HTR-8/SVneo (cell line): ENCODE measurements at places on chromosomes 11 and 22.

DNA sequence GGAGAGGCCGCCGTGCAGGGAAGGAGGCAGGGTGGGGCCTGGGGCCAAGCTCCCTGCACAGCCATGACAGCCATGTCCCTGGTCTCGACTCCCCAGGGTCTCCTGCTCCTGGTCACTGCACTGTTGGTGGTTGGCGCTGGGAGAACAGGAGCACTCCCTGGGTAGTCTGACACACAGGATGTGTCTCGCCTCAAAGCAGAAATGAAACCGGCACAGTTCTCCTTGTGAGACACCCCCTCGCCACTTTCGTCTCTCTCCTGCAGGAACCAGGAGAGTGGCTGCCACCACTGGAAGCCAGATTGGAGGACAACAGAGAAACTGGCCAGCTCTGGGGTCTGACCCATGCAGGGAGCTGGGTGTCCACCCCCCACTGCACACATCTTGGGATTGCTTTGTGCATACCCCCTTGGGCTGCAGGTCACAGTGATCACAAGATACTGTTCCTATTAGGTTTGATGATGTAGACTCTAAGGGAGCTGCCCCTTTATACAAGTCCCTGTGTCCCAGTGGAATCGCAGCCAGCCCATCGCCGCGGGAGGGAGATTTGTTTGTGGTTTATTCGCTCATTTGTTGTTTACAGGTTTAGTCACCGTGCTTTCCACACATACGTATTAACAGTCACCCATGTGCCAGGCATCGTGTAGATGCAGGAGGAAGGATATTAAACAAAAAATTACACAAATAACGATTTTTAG is 27.0 kb upstream of the YWHAH start:
- no peak for DNase-seq

DNA sequence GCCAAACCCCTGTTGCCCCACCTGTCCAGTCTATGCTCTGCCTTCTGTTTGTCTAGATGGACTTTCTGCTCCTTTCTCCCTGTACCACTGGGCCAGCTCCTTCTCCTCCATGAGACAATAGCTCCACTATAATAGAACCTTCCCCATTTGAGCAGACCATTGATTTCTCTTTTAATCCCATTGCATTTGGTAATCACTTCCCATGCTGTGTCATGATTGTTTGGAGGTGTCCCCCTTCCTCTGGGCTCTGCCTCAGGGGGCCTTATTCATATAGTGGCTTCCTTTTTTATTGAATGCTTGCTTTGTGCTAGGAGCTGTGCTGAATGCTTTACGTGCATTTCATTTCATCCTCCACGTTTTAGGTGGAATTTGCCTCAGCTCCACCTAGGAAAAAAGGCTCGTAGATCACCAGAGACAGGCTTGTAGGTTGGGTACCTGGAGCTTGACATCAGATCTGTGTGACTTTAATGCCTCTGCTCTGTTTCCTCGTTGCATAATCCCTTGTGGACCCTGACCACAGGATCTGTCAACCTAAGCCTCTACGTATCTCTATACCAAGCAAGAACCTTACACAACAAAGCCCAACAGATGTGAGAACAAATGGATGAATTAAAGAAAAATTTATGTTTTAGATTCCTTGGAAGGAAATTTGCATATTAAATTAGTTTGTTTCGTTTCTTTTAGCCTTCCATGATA is 106.2 kb upstream of the RASSF10 start:
- no peak for DNase-seq

GRCh38 chr22:38758276-38758945 is 2.6 kb upstream of the SUN2 start:
- DNase-seq, result no peak

DNA sequence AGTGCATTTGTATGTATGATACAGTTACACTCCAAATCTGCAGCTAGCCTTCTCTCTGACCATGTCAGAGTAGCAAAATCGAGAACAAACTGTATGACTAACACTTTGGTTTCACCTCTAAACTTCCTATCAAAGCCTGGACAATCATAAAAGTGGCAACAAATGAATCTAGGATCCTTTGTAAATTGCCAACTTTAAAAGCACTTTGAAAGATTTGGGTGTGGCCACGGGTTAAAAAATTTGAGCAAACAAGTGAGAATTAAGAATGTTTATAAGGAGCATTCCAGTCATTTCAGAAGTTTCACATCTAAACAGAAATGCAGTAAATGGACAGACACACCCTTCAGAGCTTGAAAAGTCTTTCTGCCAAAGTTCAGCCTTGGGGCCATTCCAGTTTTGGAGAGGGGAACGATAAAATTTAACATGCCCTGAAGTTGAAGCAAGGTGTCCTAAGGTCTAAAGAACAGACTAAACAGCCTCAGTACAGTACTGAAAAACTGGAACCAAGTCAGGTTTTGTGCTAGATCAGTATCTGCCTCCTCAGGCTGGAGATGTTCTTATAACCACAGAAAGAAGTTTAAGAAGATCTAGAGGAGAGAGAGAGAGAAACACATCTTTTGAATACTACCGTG is 181.9 kb upstream of the BDNF start:
- no peak for DNase-seq

DNA sequence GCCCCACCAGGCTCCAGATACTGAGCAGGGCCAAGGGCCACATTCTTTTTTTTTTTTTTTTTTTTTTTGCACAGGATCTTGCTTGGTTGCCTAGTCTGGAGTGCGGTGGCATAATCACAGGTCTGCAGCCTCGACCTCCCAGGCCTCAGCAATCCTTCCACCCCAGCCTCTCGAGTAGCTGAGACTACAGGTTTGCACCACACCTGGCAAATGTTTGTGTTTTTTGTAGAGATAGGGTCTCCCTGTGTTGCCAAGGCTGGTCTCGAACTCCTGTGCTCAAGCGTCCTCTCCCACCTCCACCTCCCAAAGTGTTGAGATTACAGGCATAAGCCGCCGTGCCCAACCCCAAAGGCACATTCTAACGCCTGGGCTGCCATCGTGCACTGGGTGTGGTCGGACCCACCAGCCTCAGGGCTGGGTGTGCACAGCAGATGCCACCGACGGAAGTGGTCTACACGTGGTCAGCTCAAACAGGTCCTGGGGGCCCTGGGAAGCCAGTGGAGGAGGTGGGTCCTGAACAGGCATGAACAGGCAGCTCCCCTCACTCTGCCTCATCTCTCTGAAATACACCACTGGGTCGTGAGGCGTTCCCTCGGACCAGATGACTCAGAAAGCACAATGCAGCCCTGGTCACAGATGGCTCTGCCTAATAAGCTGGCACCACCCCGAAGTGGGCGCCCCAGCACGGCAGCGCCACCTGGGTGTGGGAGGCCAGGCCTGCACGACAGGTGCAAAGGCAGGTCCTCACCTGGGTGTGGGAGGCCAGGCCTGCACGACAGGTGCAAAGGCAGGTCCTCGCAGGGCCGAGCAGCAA is 5.1 kb upstream of the B4GALNT4 start:
- DNase-seq, result peak; percentile 67

GRCh38 chr22:50574383-50574755 is 3.9 kb downstream of the CPT1B start:
- no peak for DNase-seq

DNA sequence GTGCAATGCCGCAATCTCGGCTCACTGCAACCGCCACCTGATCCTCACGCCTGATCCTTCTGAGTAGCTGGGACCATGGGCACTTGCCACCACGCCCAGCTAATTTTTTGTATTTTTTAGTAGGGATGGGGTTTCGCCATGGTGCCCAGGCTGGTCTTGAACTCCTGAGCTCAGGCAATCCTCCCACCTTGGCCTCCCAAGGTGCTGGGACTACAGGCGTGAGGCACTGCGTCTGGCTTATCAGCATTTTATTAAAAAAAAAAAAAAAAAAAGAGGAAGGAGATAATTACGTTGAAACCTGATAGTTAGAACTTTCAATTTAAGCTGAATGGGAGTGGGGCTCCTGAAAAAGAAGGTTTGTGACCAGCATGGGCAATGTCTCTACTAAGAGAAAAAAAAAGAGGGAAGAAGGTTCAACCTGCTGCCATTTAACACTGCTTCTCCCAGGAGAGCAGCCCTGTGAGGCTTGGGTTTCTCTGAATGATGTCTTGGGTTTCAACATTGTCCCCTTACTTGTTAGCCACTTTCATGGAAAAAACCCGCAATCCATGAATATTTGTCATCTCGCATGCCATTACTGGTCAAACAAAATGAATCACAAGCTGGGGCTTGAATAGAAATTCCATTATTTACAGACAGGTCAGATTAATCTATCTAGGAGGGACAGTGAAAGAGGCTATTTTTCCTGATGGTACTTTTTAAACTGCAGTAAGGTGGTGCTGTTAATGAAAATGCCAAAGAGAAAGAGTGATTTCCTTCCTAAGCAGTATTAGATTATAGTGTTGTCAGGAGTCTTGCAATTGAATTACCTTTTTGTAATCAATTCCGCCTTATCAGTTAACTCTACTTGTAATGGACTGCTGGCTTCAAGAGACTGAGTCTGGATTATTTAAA is 72.5 kb downstream of the PACS1 start:
- DNase-seq, result peak; percentile 80

GRCh38 chr11:121448431-121448941 is 3.6 kb upstream of the SORL1 start:
- DNase-seq, result no peak
